ENCODE measurements at places on chromosomes 13 and 19. TPM values are rescaled to one million over a fixed set of nuclear protein-coding genes. Genes with fewer than 3 reads are reported as not detected.

GRCh38 chr19:5157186-5157585 lies 183.4 kb downstream of the PTPRS start:
- no peak for DNase-seq

ZNF224 gene
- total RNA-seq, result 23.8 TPM

PSG2 gene
- total RNA-seq, result not detected

- DNase-seq, result no peak
Measured at GRCh38 chr13:40762849-40763248, 8.1 kb downstream of the MRPS31 start.

DNA sequence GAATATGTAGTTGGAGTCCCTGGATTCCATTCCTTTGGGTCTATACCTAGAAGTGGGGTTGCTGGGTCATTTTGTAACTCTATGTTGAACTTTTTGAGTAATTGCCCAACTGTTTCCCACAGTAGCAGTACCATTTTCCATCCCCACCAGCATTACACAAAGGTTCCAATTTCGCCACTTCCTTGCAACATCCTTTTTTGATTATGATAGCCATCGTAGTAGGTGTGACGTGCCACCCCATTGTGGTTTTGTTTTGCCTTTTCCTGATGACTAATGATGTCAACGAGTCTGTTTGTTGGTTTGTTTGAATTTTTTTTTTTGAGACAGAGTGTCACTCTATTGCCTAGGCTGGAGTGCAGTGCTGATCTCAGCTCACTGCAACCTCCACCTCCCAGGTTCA lies 3.3 kb upstream of the PEX11G start:
- no peak for DNase-seq

DNA sequence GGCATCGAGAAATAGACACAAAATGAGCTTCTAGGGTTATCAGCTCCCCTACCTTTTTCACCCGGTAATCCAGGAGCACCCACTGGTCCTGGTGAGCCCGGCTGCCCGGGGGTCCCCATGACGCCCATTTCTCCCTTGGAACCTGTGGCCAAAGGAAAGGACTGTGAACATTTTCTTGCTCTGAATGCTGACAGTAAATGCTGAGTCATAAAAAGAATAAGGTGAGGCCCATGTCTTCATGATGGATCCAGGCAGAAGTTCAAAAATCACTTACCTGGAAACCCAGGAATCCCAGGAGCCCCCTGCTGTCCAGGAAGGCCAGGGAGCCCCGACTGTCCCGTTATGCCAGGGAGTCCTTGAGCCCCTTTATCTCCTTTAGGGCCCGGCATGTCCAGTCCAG lies 129.2 kb downstream of the COL4A1 start:
- DNase-seq, result no peak

DNA sequence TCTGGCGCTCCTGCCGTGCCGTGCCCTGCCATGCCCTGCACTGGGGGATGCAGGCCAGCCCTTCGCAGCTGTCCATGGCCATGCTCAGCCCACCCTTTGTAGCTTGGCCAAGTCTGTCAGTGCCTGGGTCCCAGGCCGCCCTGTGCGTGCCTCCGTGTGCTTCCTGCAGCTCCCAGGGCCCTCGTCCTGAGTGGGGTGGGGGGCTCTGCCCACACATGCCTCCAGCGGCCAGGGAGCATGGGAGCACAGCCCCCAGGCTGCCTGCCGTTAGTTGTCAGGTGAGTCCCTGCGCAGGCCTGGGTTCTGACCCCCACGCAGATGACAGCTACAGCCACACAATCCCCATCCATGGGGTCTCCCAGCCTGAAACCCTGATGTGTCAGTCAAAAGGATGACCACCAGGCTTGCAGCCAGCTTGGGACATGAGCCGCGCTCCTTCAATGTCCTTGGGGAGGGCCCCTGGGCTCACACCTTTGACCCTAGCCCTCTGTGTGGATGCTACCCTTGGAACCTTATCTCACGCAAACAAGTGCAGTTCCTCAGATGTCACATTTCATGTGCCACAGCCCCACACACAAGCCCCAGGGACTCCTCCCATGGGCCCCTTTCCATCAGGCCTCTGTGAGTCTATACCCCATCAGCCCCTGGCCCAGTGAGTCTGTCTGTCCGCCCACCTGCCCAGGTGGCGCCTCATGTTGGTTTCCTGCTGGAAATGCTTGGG lies 24.5 kb downstream of the TMED1 start:
- no peak for DNase-seq

DNA sequence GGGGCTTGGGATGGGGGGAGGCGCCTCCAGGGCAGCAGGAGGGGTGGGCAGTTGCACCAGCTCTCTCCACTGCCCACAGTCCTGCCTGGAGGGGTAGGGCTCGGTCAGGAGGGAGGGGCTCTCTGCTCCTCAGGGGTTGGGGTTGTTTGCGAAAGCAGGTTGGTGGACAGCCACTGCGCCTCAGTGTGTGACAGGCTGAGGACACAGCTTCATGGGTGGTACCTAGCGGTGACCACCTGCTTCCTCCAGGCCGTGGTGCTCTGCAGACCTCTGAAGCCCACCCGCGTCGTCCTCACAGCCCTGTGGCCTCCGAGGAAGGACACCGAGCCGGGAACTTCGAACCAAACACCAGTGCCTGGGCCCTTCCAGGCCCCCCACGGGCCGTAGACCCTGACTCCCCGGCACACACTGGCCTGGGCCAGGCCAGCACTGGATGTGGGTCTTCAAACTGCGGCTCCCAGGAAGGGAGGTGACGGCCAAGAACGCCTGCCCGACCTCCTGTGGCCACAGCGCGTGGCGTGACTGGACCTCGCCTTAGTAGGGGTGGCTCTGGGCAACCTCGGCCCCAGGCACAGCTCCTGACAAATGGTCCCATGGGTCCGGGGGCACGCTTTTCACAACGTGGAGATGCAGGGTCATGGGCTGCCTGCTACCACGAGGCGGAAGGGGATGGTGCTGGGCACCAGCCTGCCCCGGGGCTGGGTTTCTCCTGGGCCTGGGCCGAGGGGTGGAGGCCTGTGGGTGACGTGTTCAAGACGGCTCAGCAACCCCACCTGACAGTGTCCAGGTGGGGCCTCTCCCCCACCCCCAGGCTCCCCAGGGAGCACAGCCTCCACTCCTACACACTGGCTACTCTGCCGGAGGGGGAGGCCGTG lies 173.2 kb downstream of the KDM4B start:
- DNase-seq, result no peak

TBXA2R gene
- total RNA-seq, result 0.70 TPM

GRCh38 chr13:37194428-37194861 lies 89.0 kb upstream of the CSNK1A1L start:
- DNase-seq, result no peak
